CD4-positive, alpha-beta T cell treated with Interleukin-17A for 4 hours (primary cell): ENCODE measurements at places on chromosomes 2 and 18.

- DNase-seq, result no peak
Measured at GRCh38 chr2:46812361-46813019, 103.1 kb downstream of the MCFD2 start.

- DNase-seq, result no peak
Measured at GRCh38 chr2:191927319-191927867, 80.5 kb upstream of the CAVIN2 start.

DNA sequence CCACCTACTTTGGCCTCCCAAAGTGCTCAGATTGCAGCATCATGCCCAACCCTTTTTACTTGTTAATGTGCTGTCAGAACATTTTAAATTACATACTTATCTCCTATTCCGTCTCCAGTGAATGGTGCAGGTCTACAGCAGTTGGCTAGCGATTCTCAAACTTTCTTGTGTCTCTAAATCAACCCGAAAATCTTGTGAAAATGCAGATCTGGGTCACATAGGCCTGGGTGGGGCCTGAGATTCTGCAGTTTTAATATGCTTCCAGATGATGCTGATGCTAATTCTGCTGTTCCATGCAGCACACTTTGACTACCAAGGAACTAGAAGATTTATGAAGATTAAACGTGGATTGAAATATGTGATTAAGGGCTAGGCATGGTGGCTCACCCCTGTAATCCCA lies 14.8 kb upstream of the ACSL3 start:
- no peak for DNase-seq

DNA sequence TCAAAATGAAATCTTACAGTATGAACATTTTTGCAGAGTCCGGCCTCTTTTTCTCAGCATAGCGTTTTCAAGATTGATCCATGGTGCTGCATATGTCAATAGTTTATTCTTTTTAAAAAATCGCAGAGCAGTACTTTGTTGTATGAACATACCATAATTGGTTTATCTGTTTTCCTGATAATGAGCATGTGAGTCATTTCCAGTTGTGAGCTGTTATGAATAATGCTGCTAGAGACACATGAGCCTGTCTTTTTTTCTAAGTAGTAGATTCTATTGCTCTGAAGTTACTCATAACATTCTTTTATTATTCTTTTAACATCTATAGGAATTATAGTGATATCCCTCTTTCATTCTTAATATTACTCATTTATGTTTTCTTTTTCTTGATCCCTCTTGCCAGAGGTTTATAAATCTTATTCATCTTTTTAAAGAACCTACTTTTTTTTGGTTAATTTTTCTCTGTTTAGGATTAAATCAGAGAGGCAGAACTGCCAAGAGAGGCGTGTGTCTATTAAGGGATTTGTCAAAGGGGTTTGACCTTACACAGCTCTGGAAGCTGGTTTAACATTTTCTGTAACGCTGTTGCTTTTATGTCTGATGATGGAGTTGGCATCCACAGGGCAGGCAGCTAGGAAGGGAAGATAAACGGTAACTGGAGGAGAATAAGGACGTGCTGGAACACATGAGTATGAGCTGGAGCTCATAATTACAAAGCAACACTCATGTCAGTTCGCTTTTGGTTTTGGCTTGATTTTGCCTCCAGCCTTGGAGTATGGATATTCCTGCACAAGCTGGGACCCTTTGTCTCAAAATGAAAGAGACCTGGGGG lies 47.4 kb downstream of the MGAT5 start:
- DNase-seq, result no peak

DNA sequence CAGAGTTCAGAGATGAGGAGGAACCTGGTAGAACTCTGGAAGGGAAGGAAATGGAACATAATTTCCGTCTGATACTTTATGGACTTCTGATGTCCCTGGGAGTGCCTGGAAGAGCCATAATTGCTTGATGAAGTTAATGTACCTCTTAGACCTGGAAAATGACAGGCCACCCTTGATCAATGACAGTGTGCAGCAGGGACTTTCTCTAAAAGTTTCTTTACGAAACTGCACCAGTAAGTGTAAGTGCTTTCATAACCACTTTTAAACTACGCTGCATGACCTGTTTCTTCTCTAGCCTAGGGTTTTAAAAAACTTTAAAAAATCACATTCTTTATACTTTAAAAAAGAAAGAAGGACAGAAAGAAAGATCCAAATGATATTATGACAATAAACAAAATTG lies 164.5 kb downstream of the LPIN1 start:
- no peak for DNase-seq

GRCh38 chr2:219569635-219570034 lies 1.7 kb downstream of the OBSL1 start:
- no peak for DNase-seq

- no peak for DNase-seq
Measured at GRCh38 chr2:69060938-69061501, 48.0 kb downstream of the ANTXR1 start.

GRCh38 chr2:64330281-64331113 lies 123.5 kb upstream of the LGALSL start:
- DNase-seq, result peak; percentile 92

DNA sequence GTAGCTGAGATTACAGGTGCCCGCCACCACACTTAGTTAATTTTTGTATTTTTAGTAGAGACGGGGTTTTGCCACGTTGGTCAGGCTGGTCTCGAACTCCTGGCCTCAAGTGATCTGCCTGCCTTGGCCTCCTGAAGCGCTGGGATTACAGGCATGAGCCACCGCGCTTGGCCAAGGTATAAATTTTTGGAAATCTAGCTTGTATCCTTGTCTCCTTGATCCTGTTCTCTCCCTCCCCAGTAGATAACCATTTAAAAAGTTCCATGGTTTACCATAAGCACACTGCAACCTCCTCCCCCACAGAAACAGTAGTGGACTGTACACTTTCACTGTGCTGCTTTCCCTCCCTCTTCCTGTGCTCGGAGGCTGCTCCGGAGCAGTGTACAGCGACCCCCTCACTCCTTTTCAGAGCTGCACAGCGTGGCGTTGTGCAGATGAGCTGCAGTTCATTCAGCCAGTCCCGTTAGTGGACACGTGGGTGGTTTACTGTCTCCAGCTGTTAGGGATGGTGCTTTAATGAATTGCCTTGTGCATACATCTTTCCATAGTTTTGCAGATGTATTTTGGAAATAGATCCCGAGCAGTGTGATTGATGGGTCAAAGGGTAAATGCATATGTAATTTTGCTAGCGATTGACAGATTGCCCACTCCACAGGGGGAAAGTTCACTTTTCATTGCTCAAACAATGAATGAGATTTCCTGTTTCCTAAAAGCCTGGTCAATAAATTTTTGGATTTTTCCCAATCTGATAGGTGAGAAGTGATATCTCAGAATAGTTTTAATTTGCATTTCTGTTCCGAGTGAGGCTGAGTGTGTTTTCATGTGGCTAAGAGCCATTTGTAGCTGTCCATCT lies 14.8 kb downstream of the ASB1 start:
- DNase-seq, result no peak

DNA sequence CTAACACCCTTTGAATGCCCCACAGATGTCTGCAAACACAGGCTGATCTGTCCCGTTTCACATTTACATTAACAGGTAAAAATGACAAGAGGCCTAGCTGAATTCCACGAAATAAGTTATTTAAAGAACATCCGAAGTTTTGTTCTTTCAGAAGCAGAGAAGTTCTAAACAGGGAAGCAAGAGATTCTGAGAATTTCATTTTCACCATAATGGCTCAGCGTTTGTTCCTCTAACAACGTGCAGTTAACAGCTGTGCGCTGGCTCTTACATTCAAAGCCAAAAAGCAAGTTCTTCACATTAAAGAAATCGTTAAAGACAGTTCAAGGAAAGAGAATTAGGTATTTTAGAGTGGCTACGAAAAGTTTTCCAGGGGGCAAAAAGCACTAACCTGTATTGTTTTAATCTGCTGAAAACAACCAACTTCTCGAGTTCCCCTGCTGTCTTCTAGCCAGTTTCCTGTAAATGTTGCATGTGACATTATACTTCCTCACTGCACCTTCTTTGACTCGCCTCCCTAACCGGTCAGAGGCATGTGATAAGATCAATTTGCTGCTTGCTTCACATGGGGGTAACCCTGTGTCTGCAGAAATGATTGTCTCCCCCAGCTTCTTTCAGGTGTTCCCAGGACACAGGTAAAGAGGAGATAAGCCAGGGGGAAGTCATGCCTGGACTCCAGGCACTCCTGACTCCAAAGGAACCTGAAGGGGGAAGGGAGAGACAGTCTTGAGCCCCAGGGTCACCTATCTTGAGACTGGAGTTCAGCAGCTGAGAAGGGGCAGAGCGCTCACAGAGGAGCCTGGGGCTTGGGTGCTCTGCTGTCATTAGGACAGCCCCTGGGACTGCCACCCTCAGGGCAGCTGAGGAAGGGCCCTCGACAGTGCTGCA lies 36.8 kb upstream of the WIPF1 start:
- peak; percentile 62 for DNase-seq

GRCh38 chr2:171909266-171909665 lies 13.0 kb upstream of the HAT1 start:
- no peak for DNase-seq

DNA sequence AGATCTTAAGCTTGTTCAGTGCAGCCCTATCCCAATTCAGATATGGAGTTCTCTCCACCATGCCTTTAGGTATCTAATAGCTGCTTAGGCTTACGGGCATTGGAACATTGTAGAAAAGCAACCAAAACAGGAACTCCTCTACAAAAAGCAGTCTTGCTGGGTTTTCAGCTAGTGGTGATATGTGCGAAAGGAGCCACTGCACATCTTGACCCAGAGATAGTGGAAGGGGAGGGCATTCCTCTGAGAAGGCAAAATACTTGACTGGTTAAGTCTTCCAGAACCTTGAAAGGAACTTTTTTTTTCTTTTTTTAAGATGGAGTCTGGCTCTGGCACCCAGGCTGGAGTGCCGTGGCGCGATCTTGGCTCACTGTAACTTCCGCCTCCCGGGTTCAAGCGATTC lies 2.6 kb upstream of the TNFAIP6 start:
- DNase-seq, result no peak

DNA sequence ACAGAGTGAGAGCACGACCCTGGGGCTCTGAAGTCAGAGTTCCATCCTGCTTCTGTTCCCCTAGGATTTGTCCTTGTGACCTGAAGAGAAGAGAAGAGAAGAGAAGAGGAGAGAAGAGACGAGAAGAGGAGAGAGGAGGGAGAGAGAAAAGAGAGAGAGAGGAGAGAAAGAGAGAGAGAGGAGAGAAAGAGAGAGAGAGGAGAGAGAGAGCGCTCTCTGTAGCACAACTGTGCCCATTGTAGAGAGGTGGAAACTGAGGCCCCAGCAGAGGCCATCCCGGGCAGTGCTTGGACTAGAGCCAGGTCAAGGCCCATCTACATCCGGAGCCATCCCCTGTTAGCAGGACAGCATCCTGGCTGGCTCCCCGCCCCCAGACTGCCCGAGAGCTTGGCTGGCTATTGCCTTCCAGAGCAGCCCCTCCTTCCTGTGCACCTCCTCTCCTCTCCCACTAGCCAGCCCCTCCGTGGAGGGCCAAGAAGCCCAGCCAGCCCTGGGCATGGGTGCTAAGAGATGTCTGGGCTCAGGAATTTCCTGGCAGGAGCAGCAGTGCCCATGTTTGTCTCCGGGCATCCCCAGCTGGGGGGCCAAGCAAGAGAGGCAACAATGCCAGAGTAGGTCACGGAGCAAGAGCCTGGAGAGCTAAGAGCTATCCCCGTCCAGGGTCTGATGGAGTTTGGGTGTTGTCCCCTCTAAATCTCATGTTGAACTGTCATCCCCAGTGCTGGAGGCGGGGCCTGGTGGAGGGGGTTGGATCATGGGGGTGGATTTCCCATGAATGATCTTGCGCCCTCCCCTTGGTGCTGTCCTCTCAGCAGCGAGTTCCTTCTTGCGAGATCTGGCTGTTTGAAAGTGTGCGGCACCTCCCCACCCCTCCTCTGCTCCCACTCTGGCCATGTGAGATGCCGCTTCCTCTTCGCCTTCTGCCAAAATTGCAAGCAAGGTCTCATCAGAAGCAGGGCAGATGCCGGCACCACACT lies 18.2 kb upstream of the GPR55 start:
- no peak for DNase-seq

- DNase-seq, result no peak
Measured at GRCh38 chr18:39796393-39796792, 2158.6 kb upstream of the PIK3C3 start.
